ENCODE measurements at places on chromosomes 1 and 21.

- no peak for DNase-seq
Observed at GRCh38 chr1:166859597-166859996, 16.5 kb downstream of the TADA1 start.

GRCh38 chr1:206963119-206963712 lies 7.0 kb downstream of the FCAMR start:
- peak; percentile 1 for DNase-seq

- DNase-seq: no peak
Observed at GRCh38 chr1:111212634-111213335, 12.3 kb upstream of the DENND2D start.

GRCh38 chr1:158972841-158973240 lies 36.9 kb upstream of the IFI16 start:
- no peak for DNase-seq

DNA sequence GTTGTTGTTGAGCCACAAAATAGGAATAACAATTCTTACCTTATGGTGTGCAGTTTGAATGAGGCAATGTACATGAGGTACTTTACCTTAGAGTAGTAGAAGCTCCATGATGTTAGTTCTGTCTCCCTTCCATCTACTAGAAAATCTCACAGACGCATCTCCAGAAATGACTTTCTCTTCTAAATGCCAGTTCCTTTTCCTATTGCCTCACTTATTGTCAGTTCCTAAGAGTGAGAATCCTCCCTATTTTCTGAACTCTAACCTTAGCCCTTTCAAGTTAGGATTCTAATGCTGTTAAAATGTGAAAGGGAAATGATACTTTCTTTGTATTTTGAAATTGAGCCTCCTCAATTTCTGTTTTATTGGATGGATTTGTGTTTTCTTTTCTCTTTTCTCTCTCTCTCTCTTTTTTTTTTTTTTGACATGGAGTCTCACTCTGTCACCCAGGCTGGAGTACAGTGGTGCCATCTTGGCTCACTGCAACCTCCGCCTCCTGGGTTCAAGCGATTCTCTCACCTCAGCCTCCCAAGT lies 18.6 kb upstream of the MAPKAPK2 start:
- no peak for DNase-seq

DNA sequence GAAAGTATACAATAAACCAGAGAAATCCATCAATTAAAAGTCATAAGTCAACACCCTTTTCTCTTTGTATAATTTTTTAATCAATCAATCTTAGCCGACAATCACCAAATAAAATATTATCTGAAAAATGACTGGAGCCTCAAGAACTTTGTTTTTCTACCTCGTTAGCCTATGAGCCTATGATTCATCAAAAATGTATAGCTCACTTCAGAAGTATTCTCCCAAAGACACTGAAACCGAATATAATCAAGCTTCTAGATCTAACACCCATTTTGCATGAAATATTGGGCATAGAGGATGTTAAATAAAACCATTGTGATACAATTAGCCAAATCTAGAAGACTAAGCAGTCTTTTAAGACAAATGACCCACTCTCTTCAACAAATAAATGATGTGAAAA lies 17.8 kb upstream of the RSBN1 start:
- peak; percentile 36 for DNase-seq

DNA sequence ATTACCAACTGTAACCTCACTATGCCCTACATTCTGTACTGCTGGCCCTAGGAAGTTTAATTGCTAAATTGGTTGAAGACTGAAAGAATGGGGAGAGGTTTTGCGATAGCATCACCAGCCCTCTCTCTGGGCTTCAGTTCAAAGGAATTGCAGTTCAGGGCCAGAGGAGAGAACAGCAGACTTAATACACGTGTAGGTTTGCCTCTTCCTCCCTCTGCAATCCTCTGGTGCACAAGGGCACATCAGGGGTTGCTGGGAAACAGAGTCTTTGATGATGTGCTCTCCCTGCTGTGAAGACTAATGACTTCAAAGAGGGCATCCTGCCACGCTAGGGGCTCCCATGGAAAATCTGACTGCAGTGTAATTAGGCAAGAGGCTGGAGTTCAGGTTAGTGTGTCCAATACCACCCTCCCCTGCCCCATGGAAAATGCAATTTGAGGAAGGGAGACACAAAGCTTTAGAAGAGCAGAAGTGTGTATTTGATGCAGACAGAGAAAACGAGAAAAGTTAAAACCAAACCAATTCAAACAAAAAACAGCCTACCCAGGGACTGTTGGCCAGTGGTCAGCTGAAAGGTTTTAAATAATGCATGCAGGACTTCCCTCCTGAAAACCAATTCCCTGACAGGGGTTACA lies 167.9 kb downstream of the ASTN1 start:
- DNase-seq: no peak

- no peak for DNase-seq
Observed at GRCh38 chr1:17163789-17164666, 40.9 kb upstream of the PADI1 start.

DNA sequence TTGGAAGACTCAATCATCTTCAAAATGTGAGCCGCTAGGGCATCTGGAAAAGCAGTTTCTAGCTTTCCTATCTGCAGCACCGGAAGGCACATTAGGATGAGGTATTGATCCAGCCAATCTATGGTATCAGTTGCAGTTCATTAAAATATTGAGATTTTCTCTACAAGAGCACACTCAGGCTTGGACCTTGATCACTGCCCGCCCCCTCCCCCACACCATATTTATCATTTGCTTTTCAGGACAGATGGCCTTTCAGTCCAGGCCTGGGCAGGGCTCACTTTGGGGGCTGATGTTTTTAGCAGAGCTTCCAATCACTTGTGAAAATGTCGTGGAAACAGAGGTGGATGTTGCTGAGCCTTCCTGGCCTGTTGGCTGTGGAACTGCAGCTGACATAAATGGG lies 17.5 kb downstream of the LHX4 start:
- DNase-seq: no peak

- no peak for DNase-seq
Observed at GRCh38 chr1:162972773-162973172, 96.4 kb upstream of the RGS4 start.

DNA sequence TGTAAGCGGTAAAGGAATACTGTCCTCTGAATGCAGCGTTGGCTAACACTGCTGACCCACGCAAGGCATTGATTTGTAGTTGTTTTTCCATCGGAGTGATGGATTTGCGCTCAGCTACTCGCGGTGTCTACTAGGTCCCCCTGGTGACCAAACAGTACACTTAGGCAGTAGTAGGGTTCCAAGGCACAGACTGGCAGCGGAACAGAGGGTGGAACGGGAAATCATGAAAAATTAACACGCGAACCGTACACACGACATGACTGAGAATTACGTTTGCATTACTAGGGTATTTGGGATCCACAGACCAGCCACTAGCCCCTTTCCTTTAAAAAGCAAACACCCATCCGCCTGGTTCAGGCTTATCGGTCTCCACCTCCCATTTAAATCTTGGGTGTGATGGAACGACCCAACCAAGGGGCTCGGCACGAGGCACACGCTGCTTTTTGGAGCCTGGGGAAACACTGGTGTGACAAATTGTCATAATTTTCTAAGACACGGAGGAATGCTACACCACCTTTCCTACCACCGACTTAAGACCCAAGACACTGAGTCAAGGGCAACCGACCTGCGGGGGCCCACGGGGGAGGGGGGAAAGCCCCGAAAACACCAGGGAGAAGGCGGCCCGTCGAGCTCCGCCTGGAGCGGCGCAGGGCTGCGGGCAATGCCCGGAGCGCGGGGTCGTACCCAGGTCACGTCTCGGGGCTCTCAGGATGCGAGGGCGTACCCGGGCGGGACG lies 699 bp downstream of the DIPK1A start:
- no peak for DNase-seq

- no peak for DNase-seq
Observed at GRCh38 chr1:176961678-176962077, 202.8 kb downstream of the ASTN1 start.

DNA sequence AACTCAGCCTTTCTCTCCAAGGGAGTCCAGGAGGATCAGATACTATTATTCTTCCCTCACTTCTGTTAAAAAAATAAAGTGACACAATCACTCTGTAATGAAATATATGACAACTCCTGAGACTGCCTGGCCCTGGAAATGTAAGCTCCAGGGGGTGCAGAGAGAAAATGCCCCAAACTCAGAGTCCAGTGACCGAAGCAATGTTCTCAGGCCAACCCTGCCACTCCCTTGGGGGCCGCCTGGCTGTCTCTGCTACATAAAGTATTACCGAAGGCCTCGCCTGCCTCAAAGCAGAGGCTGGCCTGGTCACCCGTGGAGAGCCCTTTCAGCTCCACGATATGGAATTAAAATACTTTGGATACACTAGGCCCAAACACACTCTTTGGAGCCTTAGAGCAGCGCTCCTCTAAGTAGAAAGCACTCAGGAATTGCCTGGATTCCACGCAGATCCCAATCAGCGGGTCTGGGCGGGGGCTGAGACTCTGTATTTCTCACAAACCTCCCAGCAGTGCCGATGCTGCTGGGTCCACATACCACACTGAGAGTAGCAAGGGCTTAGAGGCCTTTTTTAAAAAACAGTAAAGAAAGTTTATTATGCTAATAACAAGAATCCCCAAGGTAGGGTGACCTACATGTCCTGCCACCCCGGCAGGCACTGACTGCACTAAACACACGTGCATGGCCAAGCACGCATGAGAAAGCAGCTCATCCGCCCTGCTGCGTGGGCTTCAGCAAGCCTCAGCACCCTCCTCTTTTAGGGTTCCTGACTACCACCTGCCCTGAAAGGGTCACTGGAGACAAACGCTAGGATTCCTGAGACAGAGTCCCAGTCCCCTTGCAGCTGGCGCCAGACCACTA lies 31.1 kb downstream of the TMCO4 start:
- DNase-seq: no peak

GRCh38 chr1:228691926-228692325 lies 43.4 kb upstream of the RHOU start:
- DNase-seq: no peak

GRCh38 chr1:225866061-225866837 lies 15.9 kb downstream of the TMEM63A start:
- peak; percentile 51 for DNase-seq

GRCh38 chr1:10686404-10687040 lies 109.9 kb downstream of the CASZ1 start:
- DNase-seq: no peak

- DNase-seq: no peak
Observed at GRCh38 chr1:37064039-37064438, 29.7 kb upstream of the GRIK3 start.

GRCh38 chr1:228475812-228476211 lies 11.4 kb upstream of the RNF187 start:
- DNase-seq: no peak

Data from non-pigmented ciliary epithelial cell (primary cell).